ENCODE measurements at places on chromosomes 1 and 21. TPM values are rescaled to one million over a fixed set of nuclear protein-coding genes. Genes with fewer than 3 reads are reported as not detected.

Gene SLC39A1
- total RNA-seq: 73.4 TPM

Gene CCDC27
- total RNA-seq: not detected

Gene PER3
- 21.1 TPM for total RNA-seq

Gene EXTL1
- 0.63 TPM for total RNA-seq

DNA sequence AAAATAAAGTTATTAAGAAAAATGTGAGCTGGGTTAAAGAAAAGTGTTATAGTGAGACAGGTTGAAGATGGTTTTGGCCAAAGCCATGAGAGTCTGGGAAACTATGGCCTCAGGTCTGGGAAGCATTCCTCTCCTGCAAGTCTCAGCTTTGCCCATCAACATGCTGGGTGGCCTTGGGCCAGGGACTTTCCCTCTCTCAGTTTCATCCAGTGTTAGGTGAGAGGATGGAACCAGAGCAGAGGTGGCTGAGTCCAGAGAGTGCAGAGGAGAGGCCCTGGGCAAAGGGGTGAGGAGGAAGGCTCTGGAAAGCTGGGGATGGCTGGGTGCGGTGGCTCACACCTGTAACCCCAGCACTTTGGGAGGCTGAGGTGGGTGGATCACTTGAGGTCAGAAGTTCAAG, 10.5 kb downstream of the PADI2 start:
- DNase-seq: no peak

DNA sequence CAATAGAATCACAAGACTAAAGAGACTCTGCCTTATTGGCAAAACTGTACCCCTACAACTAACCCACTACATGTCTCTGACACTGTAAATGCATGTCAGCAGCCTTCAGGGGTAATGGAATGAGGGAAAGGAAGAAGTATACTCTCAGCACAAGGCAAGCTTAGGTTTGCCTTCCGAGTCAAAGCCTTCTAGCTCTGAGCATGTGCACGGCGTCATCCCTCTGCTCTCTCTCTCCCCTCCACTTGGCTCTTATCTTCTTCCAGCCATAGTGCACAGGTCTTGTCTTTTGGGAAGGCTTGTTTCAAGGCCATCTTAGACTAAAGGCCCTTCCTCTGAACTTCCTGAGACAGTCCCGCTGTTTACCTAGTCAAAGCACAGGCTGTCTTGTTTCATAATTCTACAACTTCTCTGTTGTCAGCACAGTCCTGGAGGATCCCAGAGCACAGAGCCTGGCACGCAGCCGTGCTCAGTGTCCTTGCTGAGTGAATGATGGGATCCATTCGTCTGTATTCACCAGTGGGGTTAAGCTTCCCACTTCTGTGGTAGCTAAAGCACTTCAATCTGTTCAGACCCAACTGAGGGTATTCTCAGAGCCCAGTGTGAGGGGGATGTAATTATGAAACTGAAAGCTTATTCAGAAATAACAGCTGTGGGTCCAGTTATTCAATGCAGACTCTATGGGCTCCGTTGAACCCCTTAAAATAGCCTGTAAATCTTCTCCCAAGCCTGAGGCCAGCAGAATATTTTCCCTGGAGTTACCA, 166.5 kb upstream of the PLD5 start:
- no peak for DNase-seq

DNA sequence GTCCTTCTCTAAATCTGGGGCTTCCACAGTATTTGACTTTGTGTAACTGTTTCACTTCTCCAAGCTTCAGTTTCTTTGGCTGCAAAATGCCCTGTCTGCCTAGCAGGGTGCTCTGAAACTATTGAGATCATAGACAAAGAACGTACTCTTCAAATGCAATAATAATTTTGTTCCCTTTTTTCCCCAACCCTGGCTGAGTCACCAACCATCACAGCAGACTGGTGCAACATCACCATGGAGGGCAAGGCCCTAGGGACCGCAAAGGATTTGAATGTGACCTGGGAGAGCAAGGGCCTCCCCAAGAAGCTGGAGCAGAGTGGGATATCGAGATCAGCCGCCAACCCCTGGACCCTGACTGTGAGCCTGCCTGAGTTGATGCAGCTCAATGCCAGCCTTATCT, 115.0 kb downstream of the FCRL5 start:
- DNase-seq: no peak

Data from lung (tissue), 17 donors.